Iris pigment epithelial cell (primary cell): ENCODE measurements at places on chromosomes 7 and 10.

- DNase-seq = no peak
Observed at GRCh38 chr7:150879345-150879744, 27.0 kb downstream of the AOC1 start.

DNA sequence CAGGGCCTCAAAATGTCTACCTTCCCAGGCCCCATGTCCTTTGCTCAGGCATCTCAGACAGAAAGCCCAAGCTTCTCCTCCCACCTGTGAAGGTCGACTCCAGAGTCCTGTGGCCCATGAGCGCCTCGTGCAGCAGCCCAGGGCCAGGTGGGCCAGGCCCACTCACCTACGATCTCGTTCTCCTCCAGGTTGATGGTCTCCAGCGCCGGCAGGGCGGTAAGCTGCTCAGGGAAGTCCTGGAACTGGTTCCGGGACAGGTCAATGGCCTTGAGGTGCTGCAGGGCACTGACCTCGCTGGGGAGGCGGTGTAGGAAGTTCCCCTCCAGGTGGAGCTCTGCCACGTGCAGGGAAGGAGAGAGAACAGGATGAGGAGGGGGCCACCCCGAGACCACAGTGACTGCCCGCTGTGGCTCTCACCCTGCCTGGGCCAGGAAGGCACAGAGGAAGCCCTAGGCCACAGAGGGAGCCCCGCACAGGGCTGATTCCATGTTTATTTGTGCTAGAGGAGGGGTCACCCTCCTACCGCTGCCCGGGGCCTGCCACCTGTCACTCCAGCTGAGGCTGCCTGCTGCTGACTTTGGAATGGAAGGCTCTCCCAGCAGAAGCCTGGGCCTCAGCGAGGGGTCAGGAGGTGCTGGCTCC is 40.0 kb upstream of the NPFFR1 start:
- DNase-seq = no peak

DNA sequence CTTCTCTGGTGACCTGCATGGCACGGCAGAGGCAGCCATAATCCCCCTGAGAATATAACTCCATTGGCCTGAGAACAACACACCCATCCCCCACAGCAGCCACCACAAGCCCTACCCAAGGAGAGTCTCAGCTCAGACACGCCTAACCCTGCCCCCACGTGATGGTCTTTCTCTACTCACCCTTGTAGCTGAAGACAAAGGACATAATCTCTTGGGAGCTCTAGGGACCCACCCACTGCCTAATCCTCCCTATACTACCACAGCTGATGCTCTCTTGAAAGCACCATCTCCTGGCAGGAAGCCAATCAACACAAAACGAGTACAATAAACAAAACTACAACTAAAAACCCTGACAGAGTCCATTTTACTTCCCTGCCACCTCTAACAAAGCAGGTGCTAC is 30.7 kb upstream of the HPSE2 start:
- no peak for DNase-seq

GRCh38 chr10:130048081-130048480 is 62.5 kb downstream of the C10orf143 start:
- no peak for DNase-seq

GRCh38 chr7:116697761-116698160 is 25.8 kb downstream of the MET start:
- DNase-seq = no peak

DNA sequence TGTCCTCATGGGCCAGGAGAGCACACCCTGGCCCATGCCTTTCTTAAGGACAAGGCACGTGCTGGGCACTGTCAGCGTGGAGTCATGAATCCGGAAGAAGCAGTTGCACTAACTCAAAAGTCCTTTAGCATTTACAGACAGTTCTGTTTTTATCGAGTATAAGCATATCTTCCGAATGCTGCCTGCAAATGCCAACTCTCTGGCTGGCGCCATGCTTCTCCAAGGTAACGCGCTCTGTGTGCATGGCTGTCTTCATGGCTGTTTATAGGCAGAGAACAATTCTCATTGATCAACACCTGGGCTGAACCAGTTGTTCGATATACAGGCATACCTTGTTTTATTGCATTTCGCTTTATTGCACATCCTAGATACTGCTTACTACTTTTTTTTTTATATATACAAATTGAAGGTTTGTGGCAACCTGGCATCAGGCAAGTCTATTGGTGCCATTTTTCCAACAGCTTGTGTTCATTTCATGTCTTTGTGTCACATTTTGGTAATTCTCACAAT is 28.0 kb upstream of the ZNRF2 start:
- DNase-seq = no peak

DNA sequence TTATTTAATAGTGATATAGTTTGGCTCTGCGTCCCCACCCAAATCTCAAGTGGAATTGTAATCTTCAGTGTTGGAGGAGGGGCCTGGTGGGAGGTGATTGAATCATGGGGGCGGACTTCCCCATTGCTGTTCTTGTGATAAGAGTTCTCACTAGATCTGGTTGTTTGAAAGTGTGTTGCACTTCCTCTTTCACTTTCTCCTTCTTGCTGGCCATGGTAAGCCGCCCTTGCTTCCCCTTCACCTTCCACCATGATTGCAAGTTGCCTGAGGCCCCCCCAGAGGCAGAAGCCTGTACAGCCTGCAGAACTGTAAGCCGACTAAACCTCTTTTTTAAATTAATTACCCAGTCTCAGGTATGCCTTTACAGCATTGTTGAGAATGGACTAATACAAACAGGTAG is 101.4 kb downstream of the MTPAP start:
- DNase-seq = no peak

GRCh38 chr10:51357170-51357569 is 282.9 kb downstream of the PRKG1 start:
- no peak for DNase-seq

GRCh38 chr7:158821171-158822031 is 7.9 kb downstream of the ESYT2 start:
- peak; percentile 77 for DNase-seq

DNA sequence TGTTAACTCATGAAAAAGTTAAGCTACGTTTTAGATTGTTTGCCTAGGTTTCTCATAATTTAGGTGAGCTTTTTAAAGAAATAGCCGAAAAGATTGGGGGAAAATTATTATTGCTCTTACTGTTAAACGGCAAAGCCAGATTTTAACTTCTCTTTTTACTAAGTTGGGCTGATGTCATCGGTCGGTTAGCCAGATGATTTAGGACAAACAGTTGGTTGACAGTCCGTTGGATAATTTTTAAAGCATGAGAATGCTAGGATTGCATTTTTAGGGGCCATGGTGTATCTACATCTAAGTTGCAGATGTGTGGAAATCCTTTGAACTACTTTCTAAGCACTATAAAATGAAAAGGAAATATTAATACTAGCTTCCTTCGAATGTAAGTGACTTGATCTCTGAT is 280.9 kb upstream of the AKR1E2 start:
- DNase-seq = no peak

DNA sequence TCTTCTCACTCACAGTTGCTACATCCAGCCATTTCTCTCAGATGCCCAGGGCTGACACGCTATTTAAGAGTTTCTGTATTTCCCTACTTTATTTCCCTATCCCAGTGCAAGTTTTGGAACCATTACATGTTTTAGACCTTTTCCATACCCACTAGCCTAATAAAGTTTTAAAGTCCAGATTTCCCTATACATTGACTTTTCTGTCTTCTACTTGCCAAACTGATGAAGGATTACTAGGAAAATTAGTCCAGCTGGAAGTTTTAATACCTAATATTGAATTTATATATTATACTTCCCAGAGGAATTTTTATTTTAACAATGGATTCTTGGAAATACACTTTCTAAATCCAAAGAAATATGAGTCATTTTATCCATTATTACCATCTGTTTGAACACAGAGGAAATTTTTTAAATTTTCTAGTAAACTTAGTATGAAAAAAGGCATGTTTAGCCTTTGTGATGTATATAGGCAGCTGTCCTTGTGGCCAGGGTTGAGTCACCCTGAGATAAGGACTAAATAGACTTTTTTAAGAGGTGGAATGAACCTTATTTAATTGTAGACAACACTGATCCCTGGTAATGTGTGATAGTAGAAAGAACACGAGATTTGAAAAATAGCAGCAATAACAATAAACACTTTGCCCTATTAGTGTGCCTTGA is 205.0 kb downstream of the TFEC start:
- DNase-seq = peak; percentile 47

DNA sequence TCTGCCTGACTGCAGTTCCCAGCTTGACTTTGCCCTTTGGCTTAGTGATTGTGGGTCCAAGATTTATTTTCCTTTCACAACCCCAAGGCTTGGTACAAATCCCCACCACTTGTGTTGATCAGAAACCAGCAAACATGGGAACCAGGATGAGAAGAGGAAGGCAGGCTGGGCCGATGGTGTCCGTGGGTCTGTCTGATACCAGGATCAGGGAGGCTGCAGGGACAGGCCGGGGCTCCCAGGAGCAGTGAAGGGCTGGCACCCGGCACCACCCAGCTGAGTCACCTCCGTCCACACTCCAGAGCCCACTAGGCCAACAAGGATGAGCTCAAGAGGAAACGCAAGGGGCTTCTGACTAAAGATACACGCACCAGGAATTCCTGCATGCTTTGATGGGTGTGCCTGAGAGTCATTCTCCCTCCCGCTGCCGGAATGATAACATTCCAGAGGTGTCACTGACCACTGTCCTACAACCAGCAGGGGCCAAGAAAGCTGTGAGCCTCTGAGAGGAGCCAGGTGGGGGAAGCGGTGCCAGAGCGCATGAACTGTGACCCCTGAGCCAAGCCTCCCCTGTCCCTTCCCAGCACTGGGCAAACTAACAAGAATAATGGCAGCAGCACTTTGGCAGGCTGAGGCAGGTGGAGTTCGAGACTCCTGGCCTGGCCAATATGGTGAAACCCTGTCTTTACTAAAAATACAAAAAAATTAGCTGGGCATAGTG is 29.2 kb upstream of the PROSER2 start:
- peak; percentile 68 for DNase-seq

DNA sequence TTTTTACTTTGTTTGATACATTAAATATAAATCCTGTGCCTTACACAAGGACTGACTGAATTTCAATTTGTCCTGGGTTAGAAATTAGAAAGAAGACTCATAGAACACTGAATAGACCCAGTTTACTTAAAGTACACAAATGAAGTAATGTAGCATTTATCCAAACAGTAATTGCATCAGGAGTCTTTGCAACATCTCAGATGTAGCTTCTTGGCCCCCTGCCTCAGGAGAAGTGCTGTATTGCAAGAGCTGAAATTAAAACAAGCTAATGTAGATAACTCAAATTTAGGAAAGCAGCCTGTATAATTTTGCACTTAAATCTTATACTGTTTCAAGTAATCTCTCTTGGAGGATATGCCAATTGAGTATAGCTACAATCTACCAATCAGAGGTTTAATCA is 54.3 kb upstream of the KCND2 start:
- DNase-seq = peak; percentile 12

DNA sequence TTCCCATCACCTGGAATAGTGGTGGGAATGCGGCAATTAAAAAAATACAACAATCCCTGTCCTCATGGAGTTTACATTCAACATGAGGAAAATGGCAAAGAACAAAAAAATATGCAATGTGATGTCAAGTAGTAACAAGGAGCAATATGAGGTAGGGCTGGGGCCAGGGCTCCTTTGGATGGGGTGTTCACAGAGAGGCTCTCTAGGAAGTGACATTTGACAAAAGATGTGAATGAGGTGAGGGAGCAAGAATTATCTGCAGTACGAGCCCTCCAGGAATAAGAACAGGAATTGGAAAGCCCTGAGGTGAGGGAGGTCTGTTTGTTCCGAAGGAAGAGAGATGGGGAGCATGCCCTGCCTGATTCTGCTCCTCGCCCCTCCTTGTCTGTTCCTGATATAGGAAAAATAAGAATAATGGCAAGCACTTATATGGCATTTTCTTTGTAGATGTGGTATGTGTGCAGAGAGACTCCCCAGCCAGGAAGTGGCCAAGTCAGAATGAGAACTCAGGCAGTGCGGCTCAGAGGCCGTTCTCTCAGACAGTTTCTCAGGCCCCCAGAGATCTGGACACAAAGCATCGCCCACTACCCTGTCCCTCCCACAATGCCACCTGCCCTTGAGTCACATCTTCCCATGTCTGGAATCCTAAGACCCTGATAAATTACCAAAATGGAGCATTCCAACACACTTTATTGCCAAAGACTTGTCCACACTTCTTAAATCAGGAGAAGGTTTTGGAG is 105.6 kb downstream of the APBB1IP start:
- no peak for DNase-seq

DNA sequence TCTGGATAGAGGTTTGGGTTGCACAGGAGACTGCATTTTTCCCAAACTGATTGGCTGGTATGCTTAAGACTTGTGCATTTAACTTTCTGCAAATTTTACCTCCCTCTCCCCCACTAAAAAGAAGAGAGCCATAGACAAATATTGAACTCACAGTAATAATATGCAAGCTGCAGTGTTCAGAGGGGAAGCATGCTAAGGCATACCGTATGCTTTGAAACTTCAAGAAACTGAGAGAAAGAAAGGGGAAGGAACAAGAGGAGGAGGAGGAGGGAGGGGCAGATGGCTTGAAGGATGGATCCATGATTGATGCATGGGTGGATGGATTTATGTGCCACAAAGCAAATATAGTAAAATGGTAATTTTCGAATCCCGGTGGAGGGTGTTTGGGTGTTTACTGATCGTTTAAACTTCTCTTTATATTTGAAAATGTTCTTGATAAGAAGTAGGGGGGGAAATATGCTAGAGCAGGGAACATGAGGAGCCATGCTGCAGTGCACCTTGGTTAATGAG is 7.8 kb upstream of the KLF6 start:
- no peak for DNase-seq

DNA sequence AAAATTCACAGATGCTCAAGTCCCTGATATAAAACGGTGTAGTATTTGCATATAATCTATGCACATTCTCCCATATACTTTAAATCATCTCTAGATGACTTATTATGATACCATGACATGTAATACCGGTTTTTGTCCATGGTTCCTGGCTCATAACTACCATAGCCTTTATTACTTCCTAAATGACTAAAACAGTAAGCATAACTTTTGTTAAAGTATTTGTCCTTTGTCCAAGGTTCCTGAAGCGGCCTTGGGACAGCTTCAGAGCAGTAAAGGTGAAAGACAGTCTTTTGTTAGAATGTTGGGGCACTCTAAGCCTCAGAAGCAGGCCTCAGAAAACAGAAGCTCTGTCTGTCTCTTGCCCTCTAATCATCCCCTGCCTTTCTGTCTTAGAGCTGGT is 4.0 kb downstream of the CRCP start:
- DNase-seq = no peak
